ENCODE measurements at places on chromosomes 3 and 15.

DNA sequence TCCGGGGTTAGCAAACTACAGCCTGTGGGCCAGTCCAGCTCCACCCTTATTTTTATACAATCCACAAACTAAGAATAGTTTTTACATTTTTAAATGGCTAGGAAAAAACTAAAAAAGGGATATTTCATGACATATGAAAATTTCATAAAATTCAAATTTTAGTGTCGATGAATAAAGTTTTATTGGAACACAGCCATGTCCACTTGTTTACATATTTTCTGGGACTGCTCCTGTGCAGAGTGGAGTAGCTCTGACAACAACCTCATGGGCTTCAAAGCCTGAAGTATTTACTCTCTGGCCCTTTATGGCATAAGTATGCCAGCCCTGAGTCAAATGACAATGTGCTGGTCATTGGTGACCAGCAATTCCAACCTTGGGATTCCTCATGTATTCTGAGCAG lies 17.2 kb downstream of the EFCC1 start:
- no peak for ATAC-seq

- ATAC-seq: no peak
Observed at GRCh38 chr3:169748670-169749069, 16.2 kb downstream of the TERC start.

- ATAC-seq: no peak
Observed at GRCh38 chr3:16723978-16724377, 118.8 kb upstream of the DAZL start.

DNA sequence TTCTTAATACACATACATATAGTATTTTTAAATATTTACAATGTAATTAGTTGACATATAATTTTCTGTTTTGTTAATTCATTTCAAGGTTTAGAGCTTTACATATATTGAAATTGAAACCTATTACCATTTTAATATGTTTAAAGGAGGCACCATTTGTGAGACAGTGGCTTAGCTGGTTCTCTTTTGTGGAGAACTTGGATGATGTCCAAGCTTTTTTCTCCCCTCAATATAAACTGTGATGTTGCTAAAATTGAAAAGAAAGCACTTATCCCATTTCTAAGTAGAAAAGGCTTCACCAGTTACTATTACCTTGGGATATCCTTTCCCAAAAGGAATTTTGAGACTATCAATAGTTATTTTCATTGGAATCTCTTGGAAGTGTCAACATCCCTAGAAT lies 707.2 kb downstream of the NTRK3 start:
- no peak for ATAC-seq

DNA sequence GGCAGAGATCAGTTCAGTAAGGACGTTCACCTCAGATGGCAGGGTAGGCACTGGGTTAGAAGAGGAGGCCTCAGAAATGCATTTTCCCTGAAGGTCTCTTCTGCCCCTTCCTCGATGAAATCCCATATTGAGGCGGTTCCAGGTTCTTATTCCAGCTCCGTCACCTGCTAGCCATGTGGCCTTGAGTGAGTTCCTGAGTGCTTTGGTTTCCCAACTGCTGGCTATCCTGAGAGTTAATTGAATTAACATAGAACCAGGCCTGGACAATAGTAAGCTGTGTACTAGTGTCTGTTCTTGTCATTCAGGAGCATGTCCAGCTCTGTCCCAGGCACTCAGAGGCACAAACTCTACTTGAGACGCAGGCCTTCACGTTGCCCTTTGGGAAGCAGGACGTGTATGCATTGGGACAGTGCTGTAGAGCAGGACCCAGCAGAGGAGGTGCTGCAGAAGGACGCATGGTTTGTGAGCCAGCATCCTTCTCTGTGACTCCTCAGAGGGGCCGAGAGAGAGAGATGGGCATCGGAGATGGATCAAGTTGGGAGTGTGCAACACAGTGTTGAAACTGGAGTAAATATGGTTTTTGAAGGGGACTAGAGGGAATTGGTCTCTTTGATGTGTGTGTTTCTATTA lies 114.2 kb downstream of the ASB7 start:
- ATAC-seq: no peak

Measured in stimulated activated memory B cell treated with anti-CD40 and anti-IgM and Interleukin-4, amounts not matched to agents 10 μg/mL and 1 μg/mL and 100 μg/mL, for 72 hours (primary cell).